NCI-H2029 (cell line): ENCODE measurements at places on chromosomes 16 and 17.
A peak's percentile ranks its signal among the peaks of the same experiment; 100 is the strongest.

DNA sequence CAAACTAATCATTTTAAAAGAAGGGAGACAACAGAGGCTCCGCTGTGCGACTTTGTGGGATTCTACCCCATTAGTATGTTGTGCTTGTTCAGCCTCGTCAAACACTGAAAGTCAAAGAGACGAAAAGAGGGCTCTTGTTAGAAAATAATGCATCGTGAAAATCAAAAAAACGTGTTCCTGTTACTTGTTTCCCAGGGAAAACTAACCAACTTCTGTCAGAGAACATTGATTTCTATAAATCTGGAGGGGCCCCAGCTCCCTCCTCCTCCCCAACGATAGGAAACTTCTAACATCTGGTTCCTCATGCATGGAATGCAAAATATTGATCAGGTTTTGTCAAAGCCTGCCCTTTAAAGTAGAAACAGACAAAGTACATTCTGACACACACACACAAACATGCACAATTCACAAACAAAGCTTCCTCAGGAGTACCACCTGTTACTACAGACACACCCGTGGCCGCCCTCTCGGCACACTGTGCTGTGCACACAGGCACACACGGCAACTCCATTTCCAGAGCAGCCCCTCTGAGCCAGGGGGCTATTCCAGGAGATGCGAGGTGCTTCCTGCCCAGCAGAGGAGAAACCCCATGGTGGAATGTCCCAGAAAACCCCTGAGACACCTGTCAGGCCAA lies 151.3 kb downstream of the ZFHX3 start:
- no peak for DNase-seq

- DNase-seq = no peak
Measured at GRCh38 chr17:7095625-7096024, 15.6 kb upstream of the CLEC10A start.

DNA sequence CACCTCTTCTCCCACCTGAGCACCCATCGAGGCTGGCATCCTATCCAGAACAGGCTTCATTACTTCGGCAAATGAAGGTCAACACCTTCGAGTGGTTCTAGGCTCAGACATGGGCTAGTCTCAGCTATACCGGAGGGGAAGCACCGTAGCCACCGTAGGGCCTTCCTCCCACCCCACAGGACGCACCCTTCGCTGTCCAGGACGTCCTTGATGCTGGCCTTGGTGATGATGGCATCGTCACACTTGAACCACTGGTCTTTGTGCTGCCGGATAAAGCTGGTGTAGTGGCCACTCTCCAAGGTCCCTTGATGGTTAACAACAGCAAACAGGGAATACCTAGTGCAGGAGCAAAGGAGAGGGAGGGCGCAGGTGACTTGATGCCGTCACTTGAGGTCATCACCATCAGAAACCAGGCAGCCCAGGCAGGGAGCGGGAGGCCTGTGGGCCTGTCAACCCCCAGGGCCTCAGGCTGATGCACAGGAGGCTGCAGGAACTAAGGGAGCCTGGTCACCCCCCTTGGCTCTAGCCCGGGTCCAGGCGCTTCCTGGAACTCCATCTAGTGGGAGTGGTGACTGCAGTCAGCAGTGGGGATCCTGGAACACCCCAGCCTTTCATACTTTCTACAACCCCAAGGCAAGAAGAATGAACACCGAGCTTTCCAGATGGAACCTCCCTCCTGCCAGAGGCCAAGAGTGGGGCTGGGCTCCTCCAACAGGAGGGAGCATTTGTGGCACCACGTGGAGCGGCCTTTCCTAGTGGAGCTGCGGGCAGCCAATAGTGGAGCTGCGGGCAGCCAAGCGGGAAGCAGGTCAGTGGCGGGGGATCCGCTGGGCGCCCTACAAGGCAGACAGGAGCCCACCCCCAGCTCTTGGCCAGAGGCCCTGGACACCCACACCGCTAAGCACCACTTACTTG lies 38.5 kb downstream of the USP22 start:
- no peak for DNase-seq

DNA sequence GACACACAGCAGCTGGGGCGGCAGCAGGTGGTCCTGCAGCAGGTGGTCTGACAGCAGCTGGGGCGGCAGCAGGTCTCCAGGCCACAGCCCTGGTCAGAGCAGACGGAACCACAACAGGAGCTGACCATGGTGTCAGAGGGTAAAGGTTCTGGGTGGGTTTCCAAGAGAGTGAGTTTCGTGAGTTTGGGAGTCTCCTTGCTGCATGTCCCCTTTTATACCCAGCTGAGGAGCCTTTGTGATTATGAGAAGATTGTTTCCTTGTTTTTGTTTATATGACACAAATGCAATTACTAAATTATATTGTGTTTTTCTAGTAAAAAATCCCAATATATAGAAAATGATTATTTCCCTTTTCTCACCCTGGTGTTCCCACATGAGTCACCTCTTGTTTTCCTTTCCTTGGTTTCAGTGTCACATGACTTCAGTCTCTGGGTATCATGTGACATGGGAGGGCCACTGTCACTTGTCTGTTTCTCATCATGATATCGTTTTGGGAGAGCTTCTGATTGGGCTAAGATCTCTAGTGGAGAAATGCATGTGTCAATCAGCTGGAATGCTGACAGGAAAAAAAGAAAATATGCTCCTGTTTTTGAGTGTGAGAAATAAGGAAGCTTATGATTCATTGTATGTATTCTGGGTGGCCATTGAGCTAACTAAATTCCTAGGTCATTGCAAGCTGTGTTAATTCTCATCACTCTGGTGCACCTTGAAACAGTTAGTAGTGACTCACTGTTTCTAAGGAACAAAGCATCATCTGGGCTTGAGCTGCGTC lies at the start of gene KRTAP4-6:
KRTAP4-6 (minus strand) TSS at position 185 of the 772 bp plus-strand sequence; CDS start at position 128, 57 bp downstream.
- no peak for DNase-seq

DNA sequence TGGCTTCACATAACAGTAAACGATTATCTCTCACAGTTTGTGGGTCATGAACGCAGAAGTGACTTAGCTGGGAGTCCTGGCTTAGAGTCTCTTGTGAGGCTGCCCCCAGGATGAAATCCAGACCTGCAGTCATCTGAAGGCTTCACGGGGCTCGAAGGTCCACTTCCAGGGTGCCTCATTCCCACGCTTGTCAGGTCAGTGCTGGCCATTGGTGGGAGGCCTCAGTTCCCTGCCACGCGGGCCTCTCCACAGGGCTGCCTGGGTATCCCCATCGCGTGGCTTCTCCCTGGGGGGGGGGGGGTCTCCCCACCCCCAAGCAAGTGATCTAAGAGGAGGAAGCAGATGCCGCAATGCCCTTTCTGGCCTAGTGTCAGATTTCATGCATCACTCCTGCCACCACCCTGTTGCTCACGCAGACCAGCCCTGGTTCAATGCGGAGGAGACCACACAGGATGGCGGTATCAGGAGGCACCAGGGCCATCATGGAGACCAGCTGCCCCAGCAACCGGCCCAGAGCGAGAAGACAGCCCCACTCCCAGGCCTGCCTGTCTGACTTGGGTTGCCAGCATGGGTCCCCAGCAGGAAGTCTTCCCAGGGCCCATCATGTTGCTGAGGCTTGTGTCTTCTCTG lies 77.3 kb upstream of the CDH5 start:
- DNase-seq = no peak

DNA sequence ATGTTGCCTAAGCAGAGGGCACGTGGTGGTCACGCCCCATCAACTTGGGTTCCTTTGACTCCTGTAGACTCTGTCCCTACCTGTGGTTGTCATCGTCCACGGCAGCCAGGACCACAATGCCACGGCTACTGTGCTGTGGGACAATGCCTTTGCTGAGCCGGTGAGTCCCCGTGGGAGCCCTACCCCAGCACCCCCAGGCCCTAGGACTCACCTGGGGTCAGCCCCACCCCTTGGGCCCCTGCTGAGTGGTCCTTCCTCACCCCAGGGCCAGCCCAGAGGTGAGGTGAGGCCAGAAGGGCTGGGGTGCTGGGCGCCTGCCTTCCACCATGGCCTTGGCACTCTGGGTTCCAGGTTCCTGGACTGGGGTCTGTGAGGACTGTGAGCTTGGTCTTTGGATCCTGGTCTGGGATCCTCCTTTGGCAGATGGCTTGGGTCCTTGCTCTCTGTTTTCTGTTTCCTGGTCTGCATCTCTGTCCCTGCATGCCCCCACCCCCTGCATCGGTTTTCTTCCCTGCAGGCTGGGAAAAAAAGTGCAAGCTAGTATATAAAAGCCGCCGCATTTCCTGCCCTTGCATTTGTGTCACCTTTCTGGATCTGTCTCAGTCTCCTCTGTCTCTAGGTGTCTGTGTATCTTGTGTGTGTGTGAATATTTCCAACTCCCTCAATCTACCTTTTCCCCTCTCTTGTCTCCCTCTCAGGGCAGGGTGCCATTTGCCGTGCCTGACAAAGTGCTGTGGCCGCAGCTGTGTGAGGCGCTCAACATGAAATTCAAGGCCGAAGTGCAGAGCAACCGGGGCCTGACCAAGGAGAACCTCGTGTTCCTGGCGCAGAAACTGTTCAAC lies 17.5 kb downstream of the STAT5A start:
- no peak for DNase-seq

- no peak for DNase-seq
Measured at GRCh38 chr17:29588562-29589411, 661 bp downstream of the GIT1 start.

- no peak for DNase-seq
Measured at GRCh38 chr16:47079860-47080259, 63.9 kb downstream of the NETO2 start.

- peak; percentile 72 for DNase-seq
Measured at GRCh38 chr16:7755347-7755882, 422.8 kb downstream of the RBFOX1 start.

GRCh38 chr17:72053449-72053848 lies 67.4 kb upstream of the SOX9 start:
- DNase-seq = no peak

GRCh38 chr17:50474523-50474922 lies 4.1 kb upstream of the RSAD1 start:
- no peak for DNase-seq

GRCh38 chr16:50204453-50205108 lies 51.5 kb downstream of the TENT4B start:
- DNase-seq = no peak

GRCh38 chr16:49458656-49459445 lies 85.2 kb downstream of the C16orf78 start:
- no peak for DNase-seq

DNA sequence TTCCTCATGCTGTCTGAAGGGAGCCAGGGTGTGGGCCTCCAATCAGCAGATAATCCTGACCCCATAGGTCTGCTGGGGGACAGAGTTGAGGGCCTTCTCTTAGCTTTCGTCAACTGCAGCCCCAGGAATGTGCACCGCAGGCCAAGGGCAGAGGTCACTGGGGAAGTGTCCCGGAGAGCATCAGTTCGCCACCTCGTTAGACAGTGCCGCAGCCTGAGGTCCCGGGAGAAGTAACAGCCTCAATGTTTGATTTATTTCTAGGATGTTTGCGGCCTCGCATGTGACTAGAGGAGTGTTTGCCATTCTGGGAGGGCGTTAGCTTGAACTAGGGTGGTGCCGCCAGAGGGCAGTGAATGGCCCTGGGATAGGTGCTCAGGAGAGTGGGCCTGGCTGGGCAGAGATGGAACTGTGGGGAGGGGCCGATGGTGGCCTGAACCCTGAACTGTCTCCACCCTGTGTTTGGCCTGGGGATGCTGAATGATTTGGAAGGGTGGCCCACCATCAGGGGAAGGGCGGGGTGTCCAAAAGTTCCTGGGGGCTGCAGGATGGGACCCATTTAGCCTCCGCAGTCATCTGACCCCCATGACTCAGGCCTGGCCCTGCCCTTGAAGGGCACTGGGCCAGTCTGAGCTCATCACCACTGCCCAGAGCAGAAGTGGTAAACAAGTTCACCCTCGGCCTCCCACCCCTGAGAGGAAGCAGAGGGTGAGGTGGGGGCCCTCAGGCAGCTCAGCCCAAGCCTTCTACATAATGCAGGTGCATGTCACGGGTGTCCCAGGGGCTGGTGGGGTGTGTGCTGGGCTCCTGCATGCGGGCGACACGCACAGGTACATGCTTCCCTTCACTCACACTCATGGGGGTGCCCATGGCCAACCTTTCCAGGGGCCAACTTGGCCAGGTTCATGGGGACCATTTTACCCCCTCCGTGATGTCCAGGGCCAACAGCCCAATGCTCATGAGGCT lies 12.4 kb upstream of the TAC4 start:
- DNase-seq = no peak

GRCh38 chr17:10144456-10144855 lies 54.0 kb downstream of the GAS7 start:
- no peak for DNase-seq

GRCh38 chr16:23306199-23307100 lies 4.3 kb downstream of the SCNN1B start:
- no peak for DNase-seq

DNA sequence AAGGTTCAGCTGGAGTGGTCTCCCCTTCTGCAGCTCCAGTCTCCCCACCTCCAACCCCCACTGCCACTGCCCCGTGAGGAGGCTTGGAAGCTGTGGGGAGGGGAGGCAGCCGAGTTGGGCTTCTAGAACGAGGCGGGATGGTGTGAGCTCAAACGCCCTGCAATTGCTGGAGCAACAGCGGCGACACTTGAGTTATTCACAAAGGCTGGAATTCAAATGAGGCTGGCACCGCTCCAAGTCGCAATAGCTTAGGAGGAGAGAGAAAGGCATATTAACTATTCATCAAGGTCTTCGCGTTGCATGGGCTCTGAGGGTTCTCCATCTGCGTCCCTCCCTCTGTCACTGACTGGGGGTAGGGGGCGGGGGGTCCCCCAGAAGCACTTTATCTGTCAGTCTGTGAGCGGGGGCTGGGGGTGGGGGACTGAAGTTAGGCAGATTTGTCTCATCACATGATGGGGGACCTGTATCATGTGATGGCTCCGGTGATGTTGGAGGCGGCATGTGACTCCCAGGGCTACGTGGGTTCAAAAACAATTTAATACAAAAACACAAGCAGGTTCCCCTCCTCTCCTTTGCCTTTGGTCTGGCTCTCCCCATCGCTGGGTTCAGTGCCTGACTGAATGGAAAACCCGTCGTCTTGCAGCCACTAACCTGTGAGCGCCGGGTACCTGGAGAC lies 70.5 kb downstream of the RBBP6 start:
- DNase-seq = peak; percentile 78

DNA sequence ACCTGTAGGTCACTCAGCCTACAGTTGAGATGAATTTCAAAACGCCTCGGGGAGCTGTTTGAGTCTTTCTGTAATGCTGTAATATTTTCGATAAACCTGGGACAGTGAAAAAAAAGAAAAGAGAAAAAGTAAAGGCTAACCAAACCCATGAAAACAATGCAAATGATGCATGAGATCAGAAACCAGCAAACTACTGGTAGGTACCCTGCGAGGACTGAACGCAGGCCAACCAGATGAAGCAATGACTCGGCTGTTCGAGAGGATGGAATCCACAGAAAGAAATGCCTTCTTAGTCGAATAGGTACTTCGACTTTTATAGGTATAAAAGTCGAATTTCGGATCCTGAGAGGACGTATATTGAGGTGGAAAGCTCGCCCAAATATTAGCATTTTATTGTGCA lies 509 bp upstream of the ATAD5 start:
- DNase-seq = no peak

GRCh38 chr17:67974185-67974584 lies 22.1 kb downstream of the C17orf58 start:
- DNase-seq = no peak

- DNase-seq = no peak
Measured at GRCh38 chr17:48438516-48439061, 8.6 kb upstream of the SKAP1 start.

GRCh38 chr17:34442387-34443111 lies 79.5 kb upstream of the CCL1 start:
- DNase-seq = no peak

GRCh38 chr16:80023865-80024264 lies 423.3 kb upstream of the MAF start:
- DNase-seq = no peak
